ENCODE measurements at places on chromosomes 2 and 18. TPM values are rescaled to one million over a fixed set of nuclear protein-coding genes. Genes with fewer than 3 reads are reported as not detected.
A peak's percentile ranks its signal among the peaks of the same experiment; 100 is the strongest.

DNA sequence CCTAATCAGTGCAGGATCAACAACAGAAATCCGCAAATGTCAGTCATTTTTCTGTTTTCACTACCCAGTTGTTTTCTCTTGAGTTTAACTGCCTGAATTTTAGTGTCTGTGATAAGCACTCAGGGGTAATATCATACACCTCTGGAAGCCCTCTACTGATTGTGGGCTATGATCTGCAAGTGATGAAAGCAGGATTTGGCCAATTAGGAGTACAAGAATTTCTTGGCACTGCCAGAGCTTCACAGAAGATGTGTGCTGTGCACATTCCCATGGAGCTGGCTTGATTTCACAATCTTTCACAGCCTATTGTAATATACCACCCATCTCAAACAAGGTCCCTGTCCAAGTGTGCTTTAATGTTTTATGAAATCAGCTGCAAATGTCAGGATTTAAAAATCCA is 27.3 kb upstream of the TDRD15 start:
- no peak for DNase-seq

- DNase-seq, result no peak
Measured at GRCh38 chr2:227612546-227613271, 1.9 kb downstream of the SCYGR3 start.

- no peak for DNase-seq
Measured at GRCh38 chr2:27627963-27628766, 647 bp downstream of the CCDC121 start.

DNA sequence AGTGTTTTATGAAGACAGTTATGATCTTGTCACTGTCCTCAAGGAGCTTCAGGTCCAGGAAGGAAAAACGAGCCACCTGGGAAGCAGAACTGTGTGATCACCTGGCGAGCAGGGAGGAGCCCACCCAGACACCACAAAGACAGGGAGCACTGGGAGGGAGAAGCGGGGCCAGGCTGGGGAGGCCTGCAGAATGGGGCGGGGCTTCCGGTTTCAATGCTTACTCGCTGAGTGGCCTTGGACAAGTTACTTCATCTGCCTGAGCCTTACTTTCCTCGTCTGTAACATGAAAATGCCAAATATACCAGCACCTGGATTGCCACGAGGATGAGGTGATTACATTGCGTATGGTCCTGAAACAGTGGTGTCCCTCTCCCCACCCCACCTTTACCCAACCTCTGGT is 227.5 kb downstream of the ANKRD30B start:
- DNase-seq, result no peak

FNDC4 gene
- total RNA-seq, result 12.7 TPM

- DNase-seq, result no peak
Measured at GRCh38 chr2:84840306-84840705, 40.6 kb downstream of the TRABD2A start.

DNA sequence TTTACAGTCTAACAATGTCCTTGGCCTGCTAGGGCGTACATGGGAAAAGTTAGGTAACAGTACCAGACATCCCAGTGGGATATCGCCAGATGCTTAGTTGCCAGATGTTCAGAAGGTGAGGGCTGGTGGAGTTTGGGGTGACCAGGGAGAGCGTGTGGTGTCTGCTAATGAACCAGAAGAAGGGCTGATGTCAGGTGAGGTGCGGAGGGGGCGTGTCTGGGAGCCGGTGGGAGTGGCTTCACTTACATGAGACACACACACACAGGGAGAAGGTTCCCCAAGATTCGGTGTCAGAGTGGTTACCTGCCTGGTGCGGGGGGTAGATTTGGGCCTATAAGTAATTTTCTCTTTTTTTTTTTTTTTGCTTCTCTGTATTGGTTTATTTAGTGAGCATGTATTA is 12.2 kb downstream of the RAB31 start:
- no peak for DNase-seq

- DNase-seq, result no peak
Measured at GRCh38 chr2:28300485-28301341, 91.9 kb upstream of the FOSL2 start.

DNA sequence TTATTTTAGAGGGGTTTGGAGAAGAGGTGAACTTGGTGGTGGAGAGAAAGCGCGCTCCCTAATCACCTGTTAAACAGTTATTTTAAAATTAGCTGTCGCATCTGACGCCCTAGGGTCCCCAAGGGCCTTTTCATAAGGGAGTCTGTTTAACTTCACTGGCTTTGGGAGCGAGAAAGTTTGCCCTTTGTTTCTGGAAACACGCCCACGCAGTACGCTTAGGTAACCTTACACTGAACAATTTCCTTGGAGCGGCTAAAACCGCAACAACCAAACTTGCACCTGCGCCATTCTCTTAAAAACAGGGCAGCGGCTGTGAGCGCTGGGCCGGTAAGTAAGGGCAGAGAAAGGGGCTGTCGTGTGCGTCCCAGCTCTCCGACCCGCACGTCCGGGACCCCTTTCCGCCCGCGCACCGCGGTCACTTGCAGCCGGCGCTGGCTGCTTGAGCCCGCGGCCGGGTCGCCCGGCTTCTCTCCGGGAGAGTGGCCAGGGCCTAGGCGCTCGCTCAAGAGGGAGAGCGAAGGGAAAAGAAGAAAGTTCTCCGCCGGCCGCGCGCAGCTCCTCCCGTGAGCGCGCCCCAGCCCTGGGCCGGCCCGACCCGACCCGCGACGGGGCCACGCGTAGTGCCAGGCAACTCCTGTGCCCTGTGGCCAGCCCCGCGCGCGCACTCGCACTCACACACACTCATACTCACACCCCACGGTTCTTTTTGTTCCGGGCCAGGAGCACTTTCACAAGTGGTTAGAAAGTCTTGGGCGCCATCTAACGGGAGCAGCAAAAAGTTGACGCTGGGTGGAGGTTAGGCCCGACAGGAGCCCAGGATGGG is 19.2 kb downstream of the POU3F3 start:
- peak; percentile 79 for DNase-seq

CABLES1 gene
- total RNA-seq, result 3.1 TPM

PMS1 gene
- total RNA-seq, result 14.7 TPM

CYRIA gene
- 4.5 TPM for total RNA-seq

GRCh38 chr2:219496825-219497494 is 1.7 kb upstream of the GMPPA start:
- no peak for DNase-seq

- DNase-seq, result no peak
Measured at GRCh38 chr2:214810671-214811070, 1.2 kb upstream of the BARD1 start.

ACVR1C gene
- 2.7 TPM for total RNA-seq

ABCB11 gene
- 0.12 TPM for total RNA-seq

DNA sequence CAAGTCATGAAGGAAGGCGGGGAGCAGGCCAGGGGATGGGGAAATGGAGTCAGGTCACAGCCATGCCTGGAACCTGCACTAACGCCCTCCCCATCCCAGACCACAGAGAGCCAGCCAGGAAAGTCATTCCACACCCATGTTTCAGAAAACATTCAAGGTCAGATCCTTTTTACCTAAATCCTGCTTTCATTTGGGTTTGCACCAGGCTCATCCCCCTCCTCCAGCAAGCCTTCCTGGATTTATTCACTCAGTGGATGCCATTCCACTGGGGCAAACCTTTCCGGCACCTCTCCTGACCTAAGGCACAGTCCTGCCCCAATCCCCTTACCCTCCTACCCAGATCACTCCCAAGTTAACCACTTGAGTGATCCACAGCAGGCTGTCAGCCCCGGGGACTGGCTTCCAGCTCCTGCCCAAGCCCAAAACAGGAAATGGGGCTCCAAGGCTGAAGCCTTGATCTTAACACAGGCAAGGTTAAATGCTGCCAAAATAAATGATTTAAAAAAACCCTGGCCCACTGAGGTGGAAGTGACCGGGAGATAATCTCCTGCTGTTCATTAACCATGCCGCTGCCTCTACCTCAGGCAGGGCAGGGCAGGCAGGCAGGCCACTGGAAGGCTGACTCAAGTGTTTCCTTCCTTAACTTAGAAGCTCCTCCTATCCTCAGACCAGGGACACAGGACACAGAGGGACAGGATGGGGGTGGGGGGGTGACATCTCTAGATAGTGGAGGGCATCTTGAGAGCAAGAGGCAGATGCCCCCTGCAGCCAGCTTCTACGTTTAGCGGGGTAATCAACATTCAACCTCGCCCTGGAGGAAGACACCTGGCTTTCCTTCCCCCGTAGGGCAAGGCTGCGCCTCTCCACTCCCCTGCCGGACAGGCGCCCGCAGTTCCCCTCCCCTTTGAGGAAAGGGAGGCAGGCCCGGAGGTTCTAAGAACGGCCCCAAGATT is 1.4 kb downstream of the RAB11FIP5 start:
- no peak for DNase-seq

LYPD6B gene
- 5.6 TPM for total RNA-seq

DNA sequence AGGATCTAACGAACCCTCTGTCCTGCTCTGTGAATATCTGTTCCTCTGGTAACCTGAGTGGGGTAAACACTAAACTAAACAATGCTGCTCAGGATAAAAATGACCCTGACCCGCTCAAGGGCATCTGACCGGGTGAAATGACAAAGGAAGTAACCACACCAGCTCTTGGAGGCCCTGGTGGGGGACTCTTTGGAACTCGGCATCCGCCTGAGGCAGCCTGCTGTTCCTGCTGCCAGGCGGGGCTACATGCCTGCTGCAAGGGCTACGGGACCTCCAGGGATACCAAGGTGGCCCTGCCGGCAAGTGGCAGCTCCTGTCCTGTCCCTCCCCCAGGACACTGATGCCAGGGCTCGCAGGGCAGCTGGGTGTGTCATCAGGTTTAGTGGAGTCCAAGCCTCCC is 273.3 kb downstream of the HDAC4 start:
- peak; percentile 34 for DNase-seq

GRCh38 chr2:64807417-64807816 is 153.7 kb upstream of the SERTAD2 start:
- DNase-seq, result no peak

DNA sequence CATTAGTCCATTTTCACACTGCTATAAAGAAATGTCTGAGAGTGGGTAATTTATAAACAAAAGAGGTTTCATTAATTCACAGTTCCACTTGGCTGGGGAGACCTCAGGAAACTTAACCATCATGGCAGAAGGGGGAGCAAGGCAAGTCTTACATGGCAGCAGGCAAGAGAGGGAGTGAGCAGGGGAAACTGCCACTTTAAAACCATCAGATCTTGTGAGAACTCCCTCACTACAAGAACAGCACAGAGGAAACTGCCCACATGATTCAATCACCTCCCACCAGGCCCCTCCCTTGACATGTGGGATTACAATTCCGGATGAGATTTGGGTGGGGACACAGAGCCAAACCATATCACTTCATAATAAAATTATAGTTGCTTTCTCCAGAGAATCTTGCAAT is 365.5 kb upstream of the ID2 start:
- no peak for DNase-seq

DNA sequence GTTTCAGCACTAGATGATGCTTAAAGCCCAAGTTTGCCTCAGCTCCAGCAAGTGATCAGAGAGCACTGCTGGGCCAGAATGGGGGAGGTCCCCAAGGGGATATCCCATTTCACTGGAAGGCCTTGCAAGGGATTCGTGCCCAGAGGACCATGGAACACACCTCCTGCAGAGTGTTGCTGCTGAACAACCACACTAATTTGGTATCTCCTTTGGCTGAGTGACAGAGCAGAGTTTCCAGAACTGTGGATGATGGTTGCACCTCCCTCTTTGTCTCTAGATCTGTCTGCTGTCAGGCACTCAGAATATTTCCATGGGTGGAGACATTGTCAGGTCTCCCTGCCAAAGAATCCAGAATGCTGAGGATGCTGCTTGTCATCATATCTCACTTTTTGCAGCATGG is 484.8 kb upstream of the NETO1 start:
- no peak for DNase-seq

SDC1 gene
- total RNA-seq, result 19.2 TPM

DNA sequence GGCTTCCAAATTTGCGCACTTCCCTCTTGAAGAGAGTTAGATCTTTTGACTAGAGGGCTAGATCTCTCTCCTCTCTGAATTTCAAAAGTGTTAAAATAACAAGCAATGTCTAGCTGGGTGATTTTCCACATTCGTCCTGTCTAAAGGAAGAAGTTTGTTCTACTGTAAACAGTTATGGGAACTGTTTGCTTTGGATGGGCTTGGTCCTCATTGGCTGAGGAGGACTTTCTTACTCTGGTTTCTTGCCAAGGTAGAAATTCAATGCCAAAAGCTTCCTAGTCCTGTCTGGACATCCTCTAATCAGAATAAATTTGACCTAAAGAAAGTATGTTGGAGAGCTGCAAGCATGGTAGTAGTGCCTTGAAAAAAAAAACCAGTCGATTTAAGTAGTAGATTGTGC is 47.4 kb upstream of the RAPH1 start:
- DNase-seq, result no peak

- peak; percentile 35 for DNase-seq
Measured at GRCh38 chr2:86622519-86623042, 1.1 kb downstream of the RNF103 start.
